ENCODE measurements at places on chromosomes 5 and 9.

- no peak for DNase-seq
Observed at GRCh38 chr5:54845567-54845941, 139.8 kb downstream of the ESM1 start.

- DNase-seq, result no peak
Observed at GRCh38 chr5:6046296-6046967, 331.9 kb downstream of the MED10 start.

DNA sequence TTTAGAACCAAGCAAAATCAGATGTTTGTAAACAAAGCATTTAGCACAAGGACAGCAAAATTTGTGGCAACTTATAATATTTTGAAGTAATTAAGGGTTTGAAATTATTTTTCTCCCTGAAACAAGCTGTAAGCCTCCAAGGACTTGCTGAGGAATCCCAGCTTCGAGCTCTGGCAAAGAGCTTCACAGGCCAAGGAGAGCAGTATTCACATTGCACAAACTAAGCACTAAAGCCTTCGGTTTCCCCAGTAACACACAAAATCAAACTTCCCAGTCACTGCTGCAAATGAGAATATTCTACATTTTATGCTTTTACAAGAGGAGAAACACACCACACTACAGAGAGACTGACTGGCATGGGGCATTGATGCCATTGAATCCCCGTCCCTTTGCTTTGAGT, 101.9 kb downstream of the WDR41 start:
- no peak for DNase-seq

- peak; percentile 96 for DNase-seq
Observed at GRCh38 chr9:88991066-88992034, at the start of gene S1PR3. Gene S1PR3 (plus strand): TSS chr9:88991468. CDS start chr9:89001201, 9,733 bp downstream.

- DNase-seq, result no peak
Observed at GRCh38 chr9:73264631-73265030, 113.0 kb downstream of the ANXA1 start.

DNA sequence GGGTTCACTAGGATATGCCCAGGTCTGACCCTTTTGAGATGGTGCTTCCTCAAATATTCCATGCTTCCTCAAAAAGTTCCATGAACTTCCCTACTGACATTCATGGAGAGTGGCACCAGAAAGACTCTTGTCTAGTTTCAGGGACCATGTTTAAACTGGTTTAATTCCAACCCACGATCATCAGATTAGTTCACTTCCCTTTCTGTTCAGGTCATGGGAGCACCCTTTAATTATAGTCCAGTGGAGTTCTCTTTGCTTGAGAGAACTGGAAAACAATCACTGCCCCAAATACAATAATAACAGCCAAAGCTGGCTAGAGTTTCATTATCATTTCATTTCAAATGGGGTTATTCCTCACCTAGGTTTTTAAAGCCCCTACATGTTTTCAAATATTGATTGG, 9.7 kb upstream of the ERBIN start:
- DNase-seq, result no peak

GRCh38 chr5:140043508-140043872, 391 bp upstream of the NRG2 start:
- DNase-seq, result peak; percentile 74

DNA sequence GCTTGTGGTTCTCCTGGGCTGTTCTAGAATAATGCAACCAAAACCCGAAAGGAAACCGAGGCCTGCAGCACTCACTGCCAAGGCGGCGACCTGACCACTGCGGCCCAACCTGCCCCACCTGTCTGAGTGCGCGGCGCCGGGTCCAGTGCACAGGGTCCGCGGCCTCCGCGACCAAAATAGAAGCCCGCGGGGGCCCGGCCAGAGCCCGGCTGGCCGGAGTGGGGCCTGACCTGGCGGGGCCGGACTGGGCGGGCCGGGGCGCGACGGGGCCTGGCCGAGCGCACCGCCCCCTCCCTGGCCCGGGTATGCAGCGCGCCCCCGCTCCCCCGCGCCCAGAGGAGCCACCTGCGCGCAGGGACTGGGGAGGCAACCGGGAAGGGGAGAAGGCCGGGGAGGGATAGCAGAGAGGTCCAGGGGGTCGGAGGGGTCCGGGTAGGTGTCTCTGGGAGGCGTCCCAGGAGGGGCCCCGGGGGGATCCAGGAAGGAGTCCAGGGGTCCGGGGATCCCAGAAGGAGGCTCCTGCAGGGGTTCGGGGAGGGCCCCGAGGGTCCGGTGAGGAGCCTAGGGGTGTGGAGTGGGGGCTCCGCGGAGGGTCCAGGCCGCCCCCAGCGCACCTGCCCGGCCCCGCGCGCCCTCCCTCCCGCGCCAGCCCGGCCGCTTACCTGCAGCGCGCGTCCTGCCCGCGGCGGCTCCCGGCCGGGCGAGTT, 503 bp downstream of the SEMA4D start:
- peak; percentile 73 for DNase-seq

GRCh38 chr5:145772466-145772865, 62.7 kb downstream of the PRELID2 start:
- no peak for DNase-seq

DNA sequence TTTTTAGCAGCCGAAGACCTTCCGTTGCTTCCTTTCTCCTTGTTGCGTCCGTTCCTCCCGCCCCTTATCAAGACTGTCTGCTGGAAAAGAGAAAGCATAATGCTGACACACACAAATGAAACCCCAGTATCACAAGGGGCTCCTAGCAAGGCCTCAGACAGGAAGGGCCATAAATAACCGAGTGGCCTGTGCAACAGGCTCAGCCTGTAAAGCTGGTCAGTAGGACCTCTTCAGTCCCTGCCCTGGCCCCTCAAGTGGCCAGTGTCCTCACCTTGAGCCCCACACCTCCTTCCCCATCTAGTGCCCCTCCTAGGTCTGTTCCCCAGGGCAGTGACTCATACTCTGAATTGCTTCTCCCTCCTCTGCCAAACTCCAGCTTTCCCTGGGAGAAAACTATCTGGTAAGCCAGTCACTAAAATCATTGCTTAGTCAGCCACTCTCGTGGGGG, 174.6 kb upstream of the IL12B start:
- DNase-seq, result no peak

DNA sequence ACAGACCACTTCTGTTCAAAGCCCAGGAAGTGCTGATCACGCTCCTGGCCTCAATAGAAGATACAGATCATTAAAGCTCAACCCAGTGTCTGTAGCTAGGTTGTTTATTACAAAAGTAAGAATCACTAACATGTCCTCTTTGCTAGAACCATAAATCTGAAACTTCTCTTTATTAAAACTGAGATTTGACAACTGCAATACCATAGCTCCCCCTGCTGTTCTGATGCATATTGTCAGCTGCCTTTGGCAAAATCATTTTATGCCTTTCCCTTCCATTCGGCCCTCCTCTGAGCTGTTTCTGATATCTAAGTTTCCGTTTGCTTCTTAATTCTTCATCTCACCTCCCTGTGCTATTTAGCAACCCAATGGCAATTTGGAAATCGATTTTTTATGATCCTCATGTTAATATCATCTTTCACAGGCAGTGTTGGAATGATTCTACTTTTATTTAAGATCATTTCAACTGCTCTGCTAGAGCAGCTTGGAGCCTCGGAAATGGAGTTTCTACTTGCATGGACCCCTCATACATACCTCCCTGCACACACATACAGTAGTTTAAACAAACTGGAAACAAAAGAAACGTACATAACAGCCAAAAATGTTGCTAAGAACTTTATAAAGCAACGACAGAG, 998.8 kb downstream of the MAT2B start:
- peak; percentile 54 for DNase-seq

GRCh38 chr5:122727112-122727541, 47.8 kb upstream of the SNX2 start:
- DNase-seq, result no peak
